ENCODE measurements at places on chromosomes 13 and 19.

DNA sequence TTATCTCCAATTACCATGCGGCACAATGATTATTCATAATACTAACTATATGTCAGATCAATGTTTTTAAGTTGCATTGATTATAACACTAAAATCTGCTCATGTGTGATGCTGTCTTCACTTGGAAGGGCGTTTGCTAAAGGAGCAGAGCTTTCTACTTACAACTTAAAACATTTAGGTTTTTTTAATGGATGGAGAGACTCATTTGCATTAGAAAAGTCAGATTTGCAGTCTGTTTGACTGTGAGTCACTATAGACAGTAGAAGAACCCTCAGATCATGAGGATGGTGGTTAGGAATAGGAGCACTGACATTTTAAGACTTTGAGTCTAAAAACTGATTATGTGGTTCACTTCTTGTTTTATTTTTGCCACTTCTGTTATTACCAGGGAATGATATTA, 364.6 kb downstream of the HS6ST3 start:
- no peak for DNase-seq

DNA sequence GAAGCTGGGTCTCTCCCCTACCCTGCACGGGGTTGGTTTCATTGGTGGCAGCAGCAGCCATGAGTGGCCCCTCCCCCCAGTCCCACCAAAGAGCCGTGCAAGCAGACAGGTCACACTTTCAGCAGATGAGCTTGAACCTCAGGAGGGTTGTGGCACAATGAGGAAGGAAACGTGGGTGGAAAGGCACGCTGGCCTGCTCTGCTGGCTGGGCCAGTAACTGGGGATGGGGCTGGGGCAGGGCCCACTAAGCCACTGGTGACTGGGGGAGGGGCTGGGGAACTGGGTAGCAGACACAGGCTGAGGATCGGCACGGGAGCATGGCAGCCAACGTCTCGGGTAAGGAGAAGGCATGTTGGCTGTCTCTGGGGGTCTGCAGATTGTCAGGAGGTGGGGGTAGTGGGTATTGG, at the start of gene P2RY11:
TSS of gene P2RY11 (plus strand) at position 289 of the 407 bp plus-strand sequence. CDS start at position 318, 29 bp downstream.
- no peak for DNase-seq

DNA sequence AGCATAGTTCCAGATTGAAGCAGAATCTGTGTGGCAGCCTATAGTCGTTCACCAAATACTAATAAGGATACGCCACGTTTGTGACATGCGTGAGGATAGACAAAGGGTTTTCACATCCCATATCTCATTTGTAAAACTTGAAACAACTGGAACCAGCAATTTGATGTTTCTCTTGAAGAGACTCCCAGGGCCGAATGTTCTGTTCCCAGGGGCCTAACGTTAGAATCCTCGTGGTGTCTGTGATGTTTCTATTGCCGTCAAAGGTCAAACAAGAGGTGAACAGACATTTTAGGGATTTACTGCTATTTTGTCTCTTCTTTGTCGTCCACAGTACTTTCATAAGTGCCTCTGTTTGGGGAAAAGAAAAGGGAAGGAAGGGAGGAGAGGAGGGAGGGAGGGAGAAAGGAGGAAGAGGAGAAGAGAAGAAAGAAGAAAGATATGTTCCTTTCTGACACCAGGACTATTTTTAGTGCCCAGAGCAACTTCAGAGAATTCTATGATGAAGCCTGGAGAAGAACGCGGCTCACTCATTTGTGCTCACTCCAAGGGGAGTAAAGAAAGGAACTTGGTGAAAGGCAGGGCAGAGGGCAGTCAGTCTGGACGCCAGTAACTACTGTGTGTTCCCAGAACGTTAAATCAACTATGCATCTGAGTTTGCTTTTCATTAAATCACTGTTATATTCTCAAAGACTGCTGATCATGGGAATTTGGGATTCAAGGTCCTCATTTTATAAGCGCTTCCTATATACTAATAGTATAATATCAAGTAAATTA, 154.5 kb downstream of the DCT start:
- no peak for DNase-seq

GRCh38 chr13:36332986-36333385, 13.2 kb downstream of the SPART start:
- no peak for DNase-seq

DNA sequence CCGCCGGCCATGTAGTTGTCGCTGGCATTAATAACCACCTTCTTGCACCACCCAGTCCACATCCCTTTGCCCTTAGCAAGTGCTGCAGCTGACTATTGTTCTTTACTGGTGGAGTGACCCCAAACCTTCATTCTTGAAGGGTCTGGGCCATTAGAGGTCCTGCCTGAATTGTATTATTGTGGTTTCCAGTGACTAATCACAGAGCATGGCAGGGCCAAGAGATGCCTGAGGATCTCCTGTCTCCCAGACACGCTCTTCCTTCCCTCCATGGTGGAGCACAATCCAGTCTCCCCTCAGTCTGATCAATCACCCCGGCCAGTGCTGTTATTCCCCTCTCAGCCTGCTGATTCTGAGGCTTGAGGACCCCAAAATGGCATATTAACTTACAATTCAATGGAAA, 39.0 kb downstream of the C1QTNF9 start:
- DNase-seq, result no peak

GRCh38 chr13:106990594-106990993, 422.7 kb upstream of the ARGLU1 start:
- DNase-seq, result no peak

DNA sequence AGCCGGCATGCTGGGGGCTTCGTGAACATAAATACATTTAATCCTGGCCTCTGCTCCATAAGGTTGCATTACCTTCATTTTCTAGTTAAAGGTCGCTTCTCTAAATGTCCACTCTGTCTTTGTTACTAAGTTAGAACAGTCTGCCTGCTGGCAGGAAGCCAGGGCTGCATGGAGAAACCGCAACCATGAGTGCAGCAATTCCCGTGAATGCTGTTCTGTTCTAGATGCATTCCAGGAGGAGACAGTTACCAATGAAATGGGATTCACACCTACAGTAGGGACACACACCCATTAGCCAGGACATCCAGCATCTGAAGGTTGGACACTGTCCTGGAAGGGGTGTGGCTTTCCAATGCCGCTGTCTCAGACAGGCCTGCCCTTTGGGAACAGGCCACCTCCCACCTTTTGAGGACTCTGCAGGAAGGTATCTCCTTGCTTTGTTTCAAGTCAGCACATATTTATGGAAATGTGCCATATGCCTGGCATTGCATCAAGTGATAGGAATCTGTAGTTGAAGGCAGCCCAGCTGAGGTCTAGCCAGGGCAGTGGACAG, 129.7 kb downstream of the SLC7A1 start:
- DNase-seq, result no peak

GRCh38 chr19:11781295-11782057, 14.7 kb downstream of the ZNF441 start:
- DNase-seq, result no peak

- no peak for DNase-seq
Measured at GRCh38 chr19:55812449-55812848, 19.4 kb downstream of the NLRP11 start.
